ENCODE measurements at places on chromosomes 4 and X. TPM values are rescaled to one million over a fixed set of nuclear protein-coding genes. Genes with fewer than 3 reads are reported as not detected.

DNA sequence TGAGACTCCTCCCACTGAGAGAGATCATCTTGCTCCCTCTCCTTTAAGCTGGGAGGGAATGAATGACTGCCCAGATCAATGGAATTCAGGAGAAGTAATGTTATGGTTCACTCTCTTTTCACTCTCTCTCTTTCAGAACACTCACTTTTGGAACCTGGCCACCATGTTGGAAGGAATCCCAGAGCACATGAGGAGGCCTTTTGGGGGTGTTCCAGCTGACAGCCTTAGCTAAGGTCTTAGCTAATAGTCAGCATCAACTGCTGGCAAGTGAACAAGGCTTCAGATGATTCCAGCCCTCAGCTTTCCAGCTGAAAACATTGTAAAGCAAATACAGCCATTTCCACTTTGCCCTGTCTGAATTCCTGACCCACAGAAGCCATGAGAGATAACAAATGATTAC is 124.0 kb upstream of the CLNK start:
- no peaks in the 10 kb centered on the region for H3K36me3 ChIP-seq
- H3K4me3 ChIP-seq = no peak overlapping the region
- no peak overlapping the region for H3K27ac ChIP-seq
- H3K4me1 ChIP-seq = no peaks in the 10 kb centered on the region
- H3K27me3 ChIP-seq = no peaks in the 10 kb centered on the region

DNA sequence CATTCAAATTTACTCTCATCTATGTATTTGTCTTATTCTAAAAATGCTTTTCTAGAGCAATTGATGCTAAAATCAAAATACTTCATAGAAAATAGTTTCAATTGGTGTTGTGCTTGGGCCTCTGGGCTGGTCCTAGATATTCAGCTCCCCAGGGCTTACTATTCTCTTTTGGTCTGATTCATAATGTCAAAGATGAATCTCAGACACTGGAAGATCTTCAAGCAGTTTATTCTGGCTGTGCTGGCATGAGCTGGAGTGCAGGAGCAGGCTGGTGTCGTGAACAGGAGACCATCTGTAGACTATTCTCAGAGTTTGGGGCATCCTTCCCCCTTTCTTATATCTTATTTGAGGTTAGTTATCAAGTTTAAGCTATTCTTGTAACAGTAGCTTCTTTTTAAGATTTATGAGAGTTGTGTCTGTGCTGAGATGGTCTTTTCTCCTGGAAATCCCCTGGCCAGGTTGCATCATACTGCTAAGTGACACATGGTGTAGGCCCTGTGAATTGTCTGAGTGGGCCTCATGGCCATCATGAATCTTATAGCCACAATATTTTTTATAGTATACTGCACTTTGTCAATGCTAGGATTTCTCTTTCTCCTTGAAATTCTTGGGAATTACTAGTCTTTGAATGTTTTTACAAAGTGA is 1624.0 kb upstream of the IGFBP7 start:
- no peaks in the 10 kb centered on the region for H3K27me3 ChIP-seq
- no peaks in the 10 kb centered on the region for H3K4me1 ChIP-seq
- H3K36me3 ChIP-seq = no peaks in the 10 kb centered on the region

DNA sequence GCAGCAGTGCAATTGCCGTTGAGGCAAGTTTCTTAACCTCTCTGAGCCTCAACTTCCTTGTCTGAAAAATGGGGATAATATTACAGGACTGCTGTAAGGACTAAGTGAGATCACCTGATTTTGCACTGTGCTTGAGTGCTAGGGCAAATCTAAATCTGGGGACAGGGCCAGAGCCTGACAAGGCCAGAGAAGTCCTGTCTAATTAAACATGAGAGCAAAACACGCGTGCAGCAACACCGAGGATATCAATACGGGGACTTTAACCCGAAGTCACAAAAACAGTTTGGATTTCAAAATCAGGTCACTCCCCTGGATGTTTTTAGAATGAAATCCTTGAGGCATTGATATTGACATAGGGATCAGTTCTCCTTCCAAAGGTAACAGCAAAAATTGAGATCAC is 5.7 kb upstream of the GJB1 start:
- no peak overlapping the region for H3K27ac ChIP-seq
- H3K4me3 ChIP-seq = no peak overlapping the region
- H3K4me1 ChIP-seq = no peaks in the 10 kb centered on the region
- no peak for DNase-seq
- H3K36me3 ChIP-seq = no peaks in the 10 kb centered on the region
- peaks cover 12% of the 10 kb centered on the region for H3K27me3 ChIP-seq

GRCh38 chr4:74109870-74110605 is 11.0 kb upstream of the CXCL2 start:
- peak overlapping the region; percentile 100 for H3K27ac ChIP-seq
- H3K27me3 ChIP-seq = no peaks in the 10 kb centered on the region
- no peak for DNase-seq
- no peaks in the 10 kb centered on the region for H3K36me3 ChIP-seq
- H3K4me1 ChIP-seq = peaks cover 66% of the 10 kb centered on the region

Gene SLC34A2
- total RNA-seq = not detected

Gene BEX1
- total RNA-seq = 4.4 TPM

DNA sequence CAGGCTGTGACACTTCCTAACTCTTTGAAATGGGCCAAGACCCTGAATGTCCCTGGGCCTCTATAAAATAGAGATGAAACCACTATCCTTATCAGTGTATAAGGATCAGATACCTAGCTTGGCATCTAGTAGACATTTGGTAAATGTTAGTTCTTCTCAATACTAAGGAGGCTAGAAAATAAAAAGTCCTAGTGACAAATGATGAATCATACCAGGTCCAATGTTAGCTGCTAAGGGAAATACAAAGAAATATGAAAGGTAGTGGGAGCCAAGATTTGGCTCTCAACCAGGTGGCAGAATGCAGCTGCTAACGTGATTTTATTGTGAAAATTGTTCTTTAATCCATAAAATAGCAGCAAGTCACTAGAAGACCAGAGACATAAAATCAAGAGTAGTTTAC is 19.8 kb upstream of the PPARGC1A start:
- no peak for DNase-seq
- no peak overlapping the region for H3K4me3 ChIP-seq
- H3K27me3 ChIP-seq = no peaks in the 10 kb centered on the region

Gene MAGEE1
- total RNA-seq = 2.7 TPM

Gene TMEM154
- 2.9 TPM for total RNA-seq

DNA sequence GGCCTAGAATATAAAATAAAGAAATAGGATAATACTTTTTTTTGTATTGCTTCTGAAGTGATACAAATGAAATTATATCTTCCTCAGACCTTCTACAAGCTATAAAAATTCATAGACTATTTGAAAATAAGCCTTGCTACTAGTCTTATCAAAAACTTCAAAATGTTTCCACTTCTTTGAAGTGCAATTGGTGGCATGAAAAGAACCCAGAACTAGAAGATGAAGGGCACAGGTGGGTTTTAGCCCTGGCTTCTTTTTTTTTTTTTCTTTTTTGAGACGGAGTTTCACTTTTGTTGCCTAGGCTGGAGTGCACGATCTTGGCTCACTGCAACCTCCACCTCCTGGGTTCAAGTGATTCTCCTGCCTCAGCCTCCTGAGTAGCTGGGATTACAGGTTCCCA is 44.2 kb downstream of the GSX2 start:
- H3K27ac ChIP-seq = no peak overlapping the region
- no peaks in the 10 kb centered on the region for H3K4me1 ChIP-seq
- no peaks in the 10 kb centered on the region for H3K36me3 ChIP-seq
- DNase-seq = no peak

GRCh38 chrX:49120091-49120490 is 3.4 kb downstream of the GPKOW start:
- peak; percentile 46 for DNase-seq
- no peaks in the 10 kb centered on the region for H3K27me3 ChIP-seq
- peaks cover 5% of the 10 kb centered on the region for H3K36me3 ChIP-seq
- H3K27ac ChIP-seq = no peak overlapping the region
- H3K4me1 ChIP-seq = peaks cover 5% of the 10 kb centered on the region

DNA sequence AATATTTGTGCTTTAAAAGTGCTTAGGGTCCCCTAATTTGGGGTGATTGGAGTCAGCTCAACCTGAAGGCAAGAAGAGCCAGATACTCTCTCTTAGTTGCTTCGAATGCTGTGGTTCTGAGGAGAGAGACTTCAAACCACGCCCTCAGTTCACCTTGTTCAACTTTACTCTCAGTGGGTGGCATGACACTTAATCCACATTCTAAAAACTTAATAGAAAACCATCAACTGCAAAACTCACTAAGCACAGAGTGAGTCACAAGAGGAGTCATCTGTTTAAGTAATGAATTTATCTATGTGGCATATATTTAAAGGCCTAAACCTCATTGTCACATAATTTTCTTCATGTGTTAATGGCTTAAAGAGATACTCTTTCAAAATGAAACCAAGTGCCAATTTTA is 99.5 kb upstream of the SLC4A4 start:
- no peaks in the 10 kb centered on the region for H3K27me3 ChIP-seq
- H3K4me1 ChIP-seq = peaks cover 42% of the 10 kb centered on the region
- no peak overlapping the region for H3K4me3 ChIP-seq
- H3K27ac ChIP-seq = peak overlapping the region; percentile 4
- H3K36me3 ChIP-seq = peaks cover 4% of the 10 kb centered on the region

DNA sequence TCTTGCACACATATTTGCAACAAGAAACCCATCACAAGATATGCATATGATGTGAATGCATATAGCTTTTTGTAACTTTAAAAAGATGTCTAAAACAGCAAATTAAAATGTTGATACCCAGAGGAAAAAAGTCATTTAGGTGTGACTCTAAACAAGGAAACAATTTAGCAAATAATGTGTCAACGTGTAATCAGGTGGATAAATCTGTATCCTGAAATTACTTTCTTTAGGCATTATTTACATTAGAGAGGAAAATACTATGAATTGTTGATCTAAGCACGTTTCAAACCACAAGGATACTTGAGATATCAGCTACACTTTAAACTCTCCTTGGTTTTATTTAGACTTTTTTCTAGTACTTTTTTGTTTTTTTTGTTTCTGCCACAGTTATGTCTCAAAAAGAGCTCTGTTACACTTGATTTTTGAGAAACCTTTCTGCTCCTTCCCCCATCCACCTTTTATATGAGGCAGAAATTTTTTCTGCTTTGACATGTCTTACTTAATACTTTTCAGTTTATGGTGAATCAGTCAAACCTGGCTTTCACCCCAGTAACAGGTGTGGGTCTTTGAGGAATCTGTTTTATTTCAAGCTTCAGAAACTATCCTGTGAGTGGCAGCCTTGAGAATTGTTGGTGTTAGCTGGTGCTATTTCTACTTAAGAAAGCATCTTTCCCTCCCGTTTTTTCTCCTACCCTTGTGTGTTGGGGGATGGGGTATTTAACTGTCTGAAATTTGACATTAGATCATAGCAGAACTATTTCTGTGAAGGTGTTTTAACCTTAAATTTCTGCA is 1.9 kb downstream of the NPNT start:
- no peaks in the 10 kb centered on the region for H3K4me1 ChIP-seq
- no peak overlapping the region for H3K27ac ChIP-seq
- no peaks in the 10 kb centered on the region for H3K36me3 ChIP-seq
- peak; percentile 48 for DNase-seq

DNA sequence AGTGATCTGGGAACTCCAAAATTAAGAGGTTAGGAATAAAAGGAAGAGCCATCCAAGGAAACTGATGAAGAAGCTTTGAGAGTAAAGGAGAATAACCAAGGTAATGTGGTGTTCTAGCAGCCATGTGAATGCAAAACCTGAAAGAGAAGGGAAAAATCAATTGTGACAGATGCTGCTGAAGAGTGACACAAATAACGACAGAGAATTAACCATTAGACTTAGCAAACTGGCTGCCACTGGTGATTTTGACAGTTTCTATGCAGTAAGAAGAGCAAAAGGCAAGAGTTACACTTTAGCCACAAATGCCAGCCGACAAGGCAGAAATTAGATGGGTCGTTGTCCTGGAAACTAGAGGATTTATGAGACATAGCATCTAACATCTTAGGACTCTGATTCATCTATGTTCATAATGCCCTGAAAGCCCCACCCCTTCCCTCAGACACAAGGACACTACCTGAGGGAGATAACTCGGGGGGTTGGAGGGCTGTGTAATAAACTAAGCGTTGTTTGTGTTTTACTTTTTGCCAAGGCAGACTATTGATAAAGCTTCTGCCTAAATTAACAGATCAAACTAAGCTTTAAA is 13.0 kb upstream of the TMEM144 start:
- no peak for DNase-seq
- no peaks in the 10 kb centered on the region for H3K4me1 ChIP-seq
- H3K27ac ChIP-seq = no peak overlapping the region
- no peaks in the 10 kb centered on the region for H3K27me3 ChIP-seq
- no peak overlapping the region for H3K4me3 ChIP-seq
- no peaks in the 10 kb centered on the region for H3K36me3 ChIP-seq

Gene USP26
- not detected for total RNA-seq

GRCh38 chrX:8003147-8003883 is 76.1 kb upstream of the PNPLA4 start:
- H3K4me1 ChIP-seq = no peaks in the 10 kb centered on the region
- DNase-seq = no peak
- H3K27ac ChIP-seq = no peak overlapping the region
- H3K4me3 ChIP-seq = no peak overlapping the region

DNA sequence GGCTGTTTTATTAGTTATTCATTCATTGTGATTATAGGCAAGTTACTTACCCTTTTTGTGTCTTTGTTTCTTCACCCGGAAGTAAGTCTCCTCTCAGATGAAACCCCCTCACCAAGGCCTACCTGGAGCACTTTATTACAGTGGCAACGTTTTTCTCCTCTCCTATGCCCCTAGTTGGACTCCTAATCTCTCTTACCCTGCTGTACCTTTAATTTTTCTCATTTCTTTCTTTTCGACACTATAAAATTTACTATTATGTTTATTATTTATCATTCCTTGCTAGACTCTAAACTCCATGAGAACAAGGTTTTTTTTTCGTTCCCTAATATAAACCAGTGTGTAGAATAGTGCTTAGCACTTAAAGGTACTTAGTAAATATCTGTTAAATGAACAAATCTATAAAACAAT is 17.5 kb downstream of the STAP1 start:
- H3K4me3 ChIP-seq = no peak overlapping the region
- no peaks in the 10 kb centered on the region for H3K4me1 ChIP-seq
- H3K27me3 ChIP-seq = no peaks in the 10 kb centered on the region
- no peak for DNase-seq

Measured in osteoblast (primary cell).